ENCODE measurements at places on chromosomes 6 and 20.

GRCh38 chr6:44682987-44683779, 295.7 kb downstream of the CDC5L start:
- DNase-seq = no peak

DNA sequence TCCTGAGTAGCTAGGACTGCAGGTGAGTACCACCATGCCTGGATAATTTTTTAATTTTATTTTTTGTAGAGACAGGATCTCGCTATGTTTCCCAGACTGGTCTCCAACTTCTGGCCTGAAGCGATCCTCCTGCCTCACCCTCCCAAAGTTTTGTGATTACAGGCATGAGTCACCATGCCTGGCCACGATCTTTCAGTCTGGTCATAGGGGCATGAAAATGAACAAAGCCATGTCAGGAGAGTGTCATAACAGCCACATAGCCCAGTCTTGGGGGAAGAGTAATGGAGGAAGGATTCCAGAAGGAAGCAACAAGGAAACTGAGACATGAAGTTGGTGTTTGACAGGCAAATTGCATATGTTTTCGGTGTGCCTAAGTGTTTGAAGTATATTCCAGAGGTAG, 17.0 kb upstream of the SNX3 start:
- DNase-seq = no peak

GRCh38 chr20:14611479-14611878, 274.1 kb upstream of the FLRT3 start:
- no peak for DNase-seq

DNA sequence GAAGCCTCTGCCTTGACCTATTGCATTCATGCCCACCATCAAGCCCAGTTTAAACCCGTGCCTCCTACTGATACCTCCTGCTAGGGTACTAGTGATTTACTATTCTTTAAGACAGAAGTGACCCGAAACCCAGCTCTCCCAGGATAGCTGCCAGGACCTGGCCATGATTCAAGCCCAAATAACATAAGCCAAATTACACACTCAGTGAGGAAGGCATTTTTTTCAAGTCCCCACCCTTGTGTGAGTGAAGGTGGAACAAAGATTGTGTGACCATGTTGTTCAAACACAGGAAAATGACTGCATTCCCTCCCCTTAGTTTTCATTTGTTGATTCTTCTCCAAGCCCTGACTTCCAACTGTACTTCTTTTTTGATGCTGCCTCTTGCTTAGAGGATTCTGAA, 3.7 kb upstream of the KAT14 start:
- no peak for DNase-seq

Measured in activated naive CD4-positive, alpha-beta T cell treated with anti-CD3 and anti-CD28 coated beads, Interleukin-2, amount 10 ng/mL, durations not matched to agents 7 days and 5 days (primary cell).